Activated effector memory CD4-positive, alpha-beta T cell treated with anti-CD3 and anti-CD28 coated beads, Interleukin-2, amount 50 U/mL, for 16 hours (primary cell): ENCODE measurements at places on chromosomes 13 and 19.
A peak's percentile ranks its signal among the peaks of the same experiment; 100 is the strongest.

DNA sequence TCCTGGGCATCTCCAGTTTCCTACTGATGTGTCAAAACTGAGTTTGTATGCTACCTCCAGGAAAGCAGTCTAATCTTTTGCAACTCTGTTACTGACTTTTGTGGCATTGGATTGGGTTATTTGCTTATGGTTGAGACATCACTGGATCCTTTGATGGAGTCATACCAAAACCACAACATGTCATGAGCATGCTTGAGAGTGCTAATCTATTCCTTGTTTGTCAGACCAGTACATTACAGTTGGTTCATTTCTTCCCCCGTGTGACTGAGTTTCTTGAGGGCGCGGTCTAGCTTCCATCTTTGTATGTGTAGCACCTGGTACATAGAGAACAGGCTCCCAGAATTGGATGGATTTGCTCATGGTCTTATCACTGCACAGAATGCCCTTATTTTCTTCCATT, 43.2 kb downstream of the SUGT1 start:
- no peak for DNase-seq

DNA sequence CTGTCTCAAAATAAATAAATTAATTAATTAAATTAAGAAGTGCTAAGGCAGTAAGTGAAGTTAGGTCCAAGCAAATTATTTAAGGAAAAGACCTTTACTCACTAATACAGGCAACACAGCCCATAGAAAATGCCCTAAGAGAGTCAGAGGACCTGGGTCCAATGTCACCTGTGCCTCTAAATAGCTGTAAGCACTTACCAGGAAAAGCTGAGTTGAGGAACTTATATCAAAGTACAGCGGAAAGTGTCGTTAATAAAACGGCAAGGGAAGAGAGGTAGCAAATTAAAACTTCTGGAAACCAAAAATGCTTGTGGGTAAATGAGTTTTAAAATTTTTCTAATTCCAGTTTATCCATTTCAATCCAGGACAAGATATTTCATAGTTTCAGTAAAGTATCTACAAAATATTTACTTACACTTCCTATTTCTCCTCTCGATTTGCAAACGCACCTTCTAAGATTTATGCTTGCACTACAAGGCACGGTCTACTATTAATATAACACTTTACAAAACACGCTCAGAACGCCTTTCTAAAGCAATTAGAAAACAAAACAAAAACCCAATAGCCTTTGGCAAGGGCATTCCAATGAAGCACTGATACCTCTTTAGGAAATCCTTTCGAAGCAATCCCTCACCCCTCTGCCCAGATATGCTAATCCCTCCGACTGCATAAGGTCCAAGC, 963 bp downstream of the VPS36 start:
- no peak for DNase-seq

DNA sequence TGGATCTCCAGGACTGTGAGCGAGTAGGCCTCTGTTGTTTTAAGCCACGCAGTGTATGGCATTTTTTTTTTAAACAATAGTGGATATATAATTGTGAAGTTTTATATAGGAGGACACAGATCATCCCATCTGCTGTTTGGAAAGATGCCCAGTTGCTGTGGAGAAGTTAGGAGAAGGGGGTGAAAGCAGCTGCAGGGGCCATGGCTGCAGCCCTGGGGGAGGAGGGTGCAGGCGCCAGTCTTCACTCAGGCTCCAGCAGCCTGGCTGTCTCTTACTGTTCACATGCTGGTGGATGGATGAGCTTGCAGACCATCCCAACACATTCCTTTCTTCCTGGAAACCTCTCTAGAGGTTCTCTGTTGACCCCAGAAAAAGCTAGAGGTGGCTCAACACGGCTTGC, 242.3 kb downstream of the TEX29 start:
- no peak for DNase-seq

DNA sequence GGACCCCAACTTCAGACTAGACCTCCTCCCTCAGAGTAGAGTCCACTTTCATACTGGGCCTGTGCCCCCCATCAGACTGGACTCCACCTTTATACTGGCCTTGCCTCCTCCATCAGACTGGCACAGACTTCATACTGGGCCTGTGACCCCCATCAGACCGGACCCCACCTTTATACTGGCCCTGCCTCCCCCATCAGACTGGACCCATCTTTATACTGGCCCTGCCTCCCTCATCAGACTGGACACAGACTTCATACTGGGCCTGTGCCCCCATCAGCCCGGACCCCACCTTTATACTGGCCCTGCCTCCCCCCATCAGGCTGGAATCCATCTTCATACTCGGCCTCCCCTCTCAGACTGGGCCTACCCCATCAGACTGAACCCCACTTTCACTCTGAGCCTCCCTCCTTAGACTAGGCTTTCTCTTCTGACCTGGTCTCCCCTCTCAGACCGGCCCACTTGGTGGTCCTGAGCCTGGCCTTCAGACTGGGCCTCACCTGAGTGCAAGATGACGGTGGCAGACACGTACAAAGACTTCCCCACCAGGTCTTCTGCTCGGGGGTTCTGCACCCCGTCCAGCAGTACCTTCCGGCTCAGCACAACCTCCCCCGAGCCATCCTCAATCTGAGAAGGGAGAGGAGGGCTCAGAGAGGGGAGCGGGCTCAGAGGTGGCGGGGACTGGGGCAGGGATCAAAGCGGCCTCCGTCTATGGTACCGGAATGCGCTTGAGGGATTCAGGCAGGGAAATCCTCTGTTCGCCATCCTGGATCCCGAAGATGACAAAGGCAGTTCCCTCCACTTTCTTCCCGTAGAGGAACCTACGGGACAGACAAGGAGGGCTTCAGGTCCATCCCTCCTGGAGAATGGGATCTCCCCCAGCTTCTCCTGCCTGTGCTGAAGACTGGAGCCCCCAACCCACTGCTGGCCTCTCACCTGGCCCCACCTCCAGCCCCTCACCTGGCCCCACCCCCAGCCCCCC, 7.5 kb downstream of the C3 start:
- no peak for DNase-seq

GRCh38 chr13:46676378-46676725, 120.6 kb downstream of the ESD start:
- DNase-seq = no peak

GRCh38 chr19:35037716-35038622, 3.6 kb upstream of the HPN start:
- no peak for DNase-seq

DNA sequence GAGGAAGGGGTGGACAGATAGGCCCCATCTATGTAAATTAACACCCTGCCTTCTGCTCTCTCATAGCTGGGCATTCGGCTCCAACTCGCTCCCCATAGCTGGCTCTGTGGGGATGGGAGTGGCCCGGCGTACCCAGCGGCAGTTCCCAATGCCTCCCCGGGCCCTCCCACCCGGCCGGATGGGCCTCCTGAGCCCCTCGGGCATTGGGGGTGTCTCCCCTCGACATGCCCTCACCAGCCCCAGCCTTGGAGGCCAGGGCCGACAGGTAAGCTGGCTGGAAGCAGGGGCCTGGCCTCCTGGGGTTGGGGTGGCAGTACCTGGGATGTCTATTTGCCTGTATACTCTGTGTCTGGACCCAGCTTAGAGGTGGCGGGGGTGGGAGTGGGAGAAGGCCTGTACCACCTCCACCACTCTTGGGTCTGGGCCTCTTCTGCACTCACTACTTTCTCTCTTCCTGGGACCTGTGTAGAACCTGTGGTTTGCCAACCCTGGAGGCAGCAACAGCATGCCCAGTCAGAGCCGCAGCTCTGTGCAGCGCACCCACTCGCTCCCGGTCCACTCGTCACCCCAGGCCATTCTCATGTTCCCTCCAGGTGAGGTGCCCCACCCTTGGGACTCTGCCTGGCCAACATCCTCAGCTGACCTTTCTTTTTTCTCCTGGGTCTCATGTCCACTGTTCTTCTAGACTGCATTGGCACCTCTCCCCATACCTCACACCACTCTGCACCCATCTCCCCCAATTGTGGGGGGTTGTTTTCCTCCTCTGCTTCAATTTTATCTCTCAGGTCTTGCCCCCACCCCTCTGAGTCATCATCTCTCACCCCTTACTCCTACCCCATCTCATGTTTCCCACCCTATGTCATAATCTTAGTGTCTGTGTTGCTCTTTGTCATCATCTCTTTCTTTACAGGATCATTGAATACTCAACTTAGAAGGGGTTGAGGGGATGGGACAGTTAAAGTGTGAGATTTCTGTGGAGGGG, 10.1 kb downstream of the PAF1 start:
- DNase-seq = no peak

GRCh38 chr19:14515501-14516047, 2.6 kb downstream of the DNAJB1 start:
- DNase-seq = no peak

DNA sequence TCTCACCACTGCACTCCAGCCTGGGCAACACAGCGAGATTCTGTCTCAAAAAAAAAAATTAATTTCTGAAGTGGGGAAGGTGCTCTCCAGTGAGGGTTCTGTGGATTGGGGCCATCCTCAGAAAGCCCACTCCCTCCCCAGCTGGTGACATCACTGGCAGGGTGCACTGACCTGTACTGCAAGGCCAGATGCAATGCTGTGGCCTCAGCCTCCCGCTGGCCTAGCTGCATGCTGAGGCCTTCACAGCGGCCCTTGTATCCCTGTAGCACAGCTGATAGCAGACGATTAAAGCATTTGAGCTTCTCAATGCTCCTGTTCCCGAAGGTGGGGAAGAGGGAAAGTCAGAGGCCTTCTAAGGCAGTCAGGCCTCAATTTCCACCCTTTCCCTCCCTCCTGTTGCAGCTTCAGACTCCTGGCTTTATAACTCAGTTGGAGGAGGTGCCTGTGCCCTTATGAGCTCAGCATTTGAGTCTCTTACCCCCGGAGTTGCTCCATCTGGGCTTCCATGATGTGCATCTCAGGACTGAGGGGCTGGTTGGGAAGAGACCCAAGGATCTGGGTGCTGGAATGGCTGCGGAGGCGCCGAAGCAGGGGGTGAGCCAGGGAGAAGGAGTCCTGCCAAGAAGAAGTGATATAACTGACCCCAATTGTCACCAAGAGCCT, 5.3 kb downstream of the USHBP1 start:
- no peak for DNase-seq

- DNase-seq = peak; percentile 76
These were observed 19.4 kb downstream of the ACTN4 start for GRCh38 chr19:38666663-38667511.

DNA sequence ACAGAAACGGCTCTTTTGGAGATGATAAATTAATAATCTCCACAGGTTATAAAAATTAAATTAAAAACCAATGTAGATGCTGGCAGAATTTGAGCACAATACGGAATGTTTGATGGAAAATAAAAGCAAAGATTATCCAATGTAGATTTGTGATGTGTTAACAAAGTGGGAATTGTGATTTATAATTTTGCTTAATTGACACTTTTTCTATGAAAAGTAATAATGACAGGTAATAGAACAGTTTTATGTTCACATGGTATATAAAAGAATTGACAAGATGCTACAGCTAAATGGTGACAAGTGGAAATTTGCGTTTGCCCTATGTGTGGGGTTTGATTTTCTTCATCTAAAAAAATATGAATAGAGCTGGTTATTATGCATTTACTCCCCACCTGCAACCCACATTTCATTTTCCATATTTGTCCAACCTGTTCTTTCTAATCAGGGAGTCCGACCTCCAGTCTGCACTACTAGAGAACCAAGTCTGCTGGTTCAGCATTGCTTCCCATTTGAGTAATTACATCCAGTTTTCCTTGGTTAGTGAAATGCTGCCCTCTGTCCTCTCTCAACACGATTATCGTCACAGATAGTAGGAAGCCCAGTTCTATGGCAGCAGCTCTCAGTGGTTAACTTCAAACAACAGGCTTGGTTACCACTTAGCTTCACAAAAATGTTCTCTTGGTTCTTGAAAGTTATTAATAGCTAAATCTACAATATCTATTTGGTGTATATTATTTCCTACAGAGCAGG, 61.4 kb upstream of the SLITRK1 start:
- no peak for DNase-seq

DNA sequence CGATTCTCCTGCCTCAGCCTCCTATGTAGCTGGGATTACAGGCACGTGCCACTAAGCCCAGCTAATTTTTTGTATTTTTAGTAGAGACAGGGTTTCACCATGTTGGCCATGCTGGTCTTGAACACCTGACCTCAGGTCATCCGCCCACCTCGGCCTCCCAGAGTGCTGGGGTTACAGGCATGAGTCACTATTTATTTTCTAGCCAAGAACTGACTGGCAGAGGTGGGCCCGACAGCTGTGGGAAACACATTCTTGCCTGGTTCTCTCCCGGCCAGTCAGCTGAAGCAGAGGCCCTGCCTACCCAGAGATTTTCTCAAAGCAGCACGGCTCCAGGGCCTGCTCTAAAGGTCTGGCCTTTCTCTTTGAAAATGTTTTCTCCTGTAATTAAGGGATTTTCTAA, 108.0 kb downstream of the KCTD15 start:
- no peak for DNase-seq

DNA sequence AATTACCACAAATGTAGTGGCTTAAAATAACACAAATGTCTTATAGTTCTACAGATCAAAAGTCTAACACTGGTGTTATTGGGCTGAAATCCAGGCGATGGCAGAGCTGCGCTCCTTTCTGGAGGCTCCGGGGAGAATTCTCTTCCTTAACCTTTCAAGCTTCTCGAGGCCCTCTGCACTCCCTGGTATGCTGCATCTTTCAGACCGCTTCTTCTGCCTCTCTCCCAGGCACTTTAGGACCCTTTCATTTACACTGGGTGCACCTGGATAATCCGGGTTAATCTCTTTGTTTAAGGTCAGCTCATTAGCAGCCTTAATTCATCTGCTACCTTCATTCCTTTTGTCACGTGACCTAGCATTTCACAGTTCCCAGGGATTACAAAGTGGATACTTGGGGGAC, 211.3 kb upstream of the RFC3 start:
- no peak for DNase-seq

GRCh38 chr13:43596924-43597598, 189.7 kb downstream of the ENOX1 start:
- no peak for DNase-seq
